T follicular helper cell (primary cell): ENCODE measurements at places on chromosomes 11 and 22.

- DNase-seq: no peak
Observed at GRCh38 chr11:63914896-63915691, 1.9 kb downstream of the RCOR2 start.

DNA sequence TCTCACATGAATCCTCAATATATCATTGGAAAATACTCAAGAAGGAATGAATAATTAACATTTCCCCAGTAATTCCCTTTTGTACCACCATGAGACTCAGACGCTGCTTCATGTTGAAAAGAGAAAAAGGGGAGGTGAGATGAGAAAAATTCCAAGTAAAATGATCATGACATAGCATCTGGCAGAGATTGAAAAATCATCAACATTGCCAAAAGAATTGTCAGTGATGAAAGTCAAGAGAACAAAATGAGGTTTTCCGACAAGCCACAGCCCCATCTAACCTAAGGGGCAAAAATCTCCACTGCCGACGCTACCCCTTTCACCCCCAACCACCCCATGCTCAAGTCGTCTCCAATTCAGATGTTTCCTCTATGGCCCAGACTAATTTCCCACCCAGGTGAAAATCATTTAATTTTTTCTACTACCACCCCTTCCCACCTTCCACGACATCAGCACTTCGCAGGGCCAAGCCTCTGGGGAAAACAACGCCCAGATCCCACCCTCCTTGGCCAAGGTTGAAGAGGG is 1.2 kb downstream of the RAB6A start:
- DNase-seq: no peak

GRCh38 chr11:126284829-126285228 is 1.9 kb downstream of the TIRAP start:
- peak; percentile 86 for DNase-seq

GRCh38 chr11:93844568-93844967 is 5.8 kb downstream of the VSTM5 start:
- DNase-seq: no peak

DNA sequence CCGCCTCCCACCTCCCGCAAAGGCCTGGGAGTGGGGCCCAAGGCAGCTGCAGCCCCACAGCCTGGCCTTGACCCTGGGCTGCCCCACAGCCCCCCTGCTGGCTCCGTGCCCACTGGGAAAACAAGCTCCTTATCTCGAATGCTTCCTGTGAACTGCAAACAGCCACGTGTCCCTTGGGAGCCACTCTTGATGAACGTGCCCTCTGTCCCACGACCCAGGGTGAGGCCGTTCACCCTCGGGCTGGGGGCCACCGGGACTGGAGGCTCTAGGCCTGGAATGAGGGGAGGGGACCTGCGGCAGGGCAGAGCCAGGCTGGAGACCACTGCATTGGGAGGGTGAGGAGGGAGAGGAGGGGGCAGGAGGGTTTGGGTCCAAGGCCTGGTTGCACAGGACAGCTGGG is 9.5 kb downstream of the H19 start:
- DNase-seq: no peak
